Stimulated activated CD4-positive, alpha-beta T cell treated with anti-CD3 and anti-CD28 coated beads, TNF-alpha, amount 100 ng/mL, for 4 hours (primary cell): ENCODE measurements at places on chromosomes 6 and 20.

DNA sequence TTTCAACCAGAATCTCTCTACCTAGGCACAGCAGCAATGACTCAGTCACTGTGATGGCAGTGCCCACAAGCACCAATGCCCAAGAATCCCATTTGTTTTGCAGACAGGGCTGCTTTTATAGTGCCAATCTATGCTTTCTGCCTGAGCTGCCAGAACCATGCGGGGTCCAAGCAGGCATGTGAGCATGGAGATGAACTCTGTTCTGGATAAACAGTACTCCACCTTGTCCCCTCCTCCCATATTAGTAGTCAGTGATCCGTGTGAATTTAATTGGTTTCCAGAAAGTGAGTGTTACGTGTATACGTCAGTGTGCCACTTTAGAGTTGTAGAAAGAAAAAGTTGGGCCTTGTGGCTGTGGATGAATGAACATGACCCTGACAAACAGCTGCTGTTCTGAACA, 79.4 kb downstream of the SASH1 start:
- DNase-seq, result no peak

GRCh38 chr20:4113615-4114603, 98.6 kb upstream of the RNF24 start:
- no peak for DNase-seq

DNA sequence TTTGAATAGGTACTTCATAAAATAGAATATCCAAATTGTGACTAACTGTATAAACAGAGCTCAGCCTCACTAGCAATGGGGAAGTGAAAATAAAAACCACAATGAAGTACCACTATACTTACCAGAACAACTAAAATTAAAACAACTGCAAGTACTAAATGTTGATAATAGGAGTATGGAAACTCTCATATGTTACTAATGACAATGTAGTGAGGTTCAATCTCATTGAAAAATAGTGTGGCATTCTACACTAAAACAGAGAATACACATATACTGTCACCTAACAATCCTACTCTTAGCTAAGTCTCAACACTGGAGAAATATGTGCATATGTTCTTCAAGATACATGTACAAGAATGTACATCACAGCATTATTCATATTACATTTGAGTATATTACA, 132.0 kb upstream of the CARMIL1 start:
- DNase-seq, result no peak

- no peak for DNase-seq
Observed at GRCh38 chr20:11155156-11155756, 481.5 kb upstream of the JAG1 start.

- DNase-seq, result no peak
Observed at GRCh38 chr6:145396499-145396898, 338.8 kb downstream of the EPM2A start.
